ENCODE measurements at places on chromosomes 3 and 15. TPM values are rescaled to one million over a fixed set of nuclear protein-coding genes. Genes with fewer than 3 reads are reported as not detected.

GRCh38 chr15:34102175-34102925 lies 467 bp downstream of the PGBD4 start:
- DNase-seq, result no peak

GRCh38 chr3:156416846-156417558 lies 137.9 kb downstream of the SSR3 start:
- DNase-seq, result no peak

- DNase-seq, result no peak
These were observed 68.9 kb downstream of the KLF15 start for GRCh38 chr3:126288314-126288713.

DNA sequence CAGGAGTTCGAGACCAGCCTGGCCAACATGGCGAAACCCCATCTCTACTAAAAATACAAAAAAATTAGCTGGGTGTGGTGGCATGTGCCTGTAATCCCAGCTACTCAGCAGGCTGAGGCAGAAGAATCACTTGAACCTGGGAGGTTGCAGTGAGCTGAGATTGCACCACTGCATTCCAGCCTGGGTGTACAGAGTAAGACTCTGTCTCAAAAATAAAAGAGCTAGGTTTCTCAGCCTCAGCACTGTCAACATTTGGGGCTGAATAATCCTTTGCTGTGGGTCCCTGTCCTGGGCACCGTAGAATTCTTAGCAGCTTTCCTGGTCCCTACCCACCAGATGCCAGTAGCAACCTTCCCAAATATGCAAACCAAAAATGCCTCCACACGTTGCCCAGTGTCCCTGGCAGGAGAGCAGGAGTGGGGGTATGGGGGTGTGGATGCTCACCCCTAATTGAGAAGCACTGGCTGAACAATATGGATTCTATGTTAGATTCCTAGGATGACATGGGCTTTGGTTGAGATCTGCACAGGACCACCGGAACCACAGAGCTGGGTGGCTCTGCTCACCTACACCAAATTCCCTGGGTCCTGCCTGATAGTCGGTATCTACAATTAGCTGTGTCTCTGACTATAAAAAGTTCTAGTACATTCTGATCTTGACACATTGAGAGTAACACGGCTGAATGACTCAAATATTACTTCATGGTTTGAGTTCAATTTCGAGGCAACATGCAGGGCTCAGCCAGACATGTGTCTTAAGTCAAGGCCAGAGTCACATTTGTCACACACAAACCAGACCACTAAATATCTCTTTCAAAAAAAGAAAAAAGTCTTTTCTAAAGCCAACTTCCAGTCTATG lies 577.0 kb upstream of the MDFIC2 start:
- no peak for DNase-seq

GRCh38 chr3:150030841-150031240 lies 60.1 kb upstream of the PFN2 start:
- no peak for DNase-seq

Gene GOLGA8R
- 0.27 TPM for total RNA-seq

- DNase-seq, result no peak
These were observed 162.6 kb downstream of the IL1RAP start for GRCh38 chr3:190676481-190676880.

- peak; percentile 99 for DNase-seq
These were observed 90.7 kb downstream of the FNDC3B start for GRCh38 chr3:172129850-172130716.

DNA sequence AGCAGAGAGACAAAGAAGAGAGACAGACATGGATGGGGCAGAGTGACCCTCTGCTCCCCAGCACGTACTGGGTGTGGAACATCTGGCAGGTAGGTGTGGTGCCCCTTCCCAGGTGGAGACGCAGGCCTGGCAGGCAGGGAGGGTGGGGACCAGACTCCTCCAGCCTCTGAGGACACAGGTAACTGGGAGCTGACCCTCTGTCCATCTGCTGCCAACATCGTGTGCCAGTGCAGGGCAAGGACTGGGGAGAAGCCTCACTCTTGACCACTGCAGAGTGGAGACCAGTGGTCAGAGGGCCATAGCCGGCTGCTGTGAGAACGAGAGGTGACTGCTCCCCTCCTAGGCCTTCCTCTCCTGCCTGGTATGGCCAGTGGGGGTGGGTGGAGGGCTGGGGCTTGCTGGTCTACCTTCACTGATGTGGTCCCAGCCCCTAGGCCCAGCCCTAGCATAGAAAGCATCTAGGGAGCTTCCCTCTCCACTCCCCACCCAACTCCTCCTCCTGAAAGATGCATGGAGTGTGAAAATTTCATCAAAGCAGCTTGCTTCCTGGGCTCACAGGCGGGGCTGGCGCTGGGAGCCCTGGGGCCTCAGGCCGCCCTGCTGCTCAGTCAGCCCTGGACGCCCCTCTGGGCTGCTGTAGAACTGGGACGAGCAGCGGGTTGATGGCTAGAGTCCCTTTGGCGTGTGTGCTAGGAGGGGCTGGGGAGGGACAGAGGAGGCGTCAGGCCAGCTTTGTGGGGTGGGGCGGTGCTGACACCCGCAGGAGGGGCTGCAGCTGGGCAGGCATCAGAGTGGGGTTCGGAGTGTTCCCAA lies 90.3 kb downstream of the PLXNA1 start:
- no peak for DNase-seq

DNA sequence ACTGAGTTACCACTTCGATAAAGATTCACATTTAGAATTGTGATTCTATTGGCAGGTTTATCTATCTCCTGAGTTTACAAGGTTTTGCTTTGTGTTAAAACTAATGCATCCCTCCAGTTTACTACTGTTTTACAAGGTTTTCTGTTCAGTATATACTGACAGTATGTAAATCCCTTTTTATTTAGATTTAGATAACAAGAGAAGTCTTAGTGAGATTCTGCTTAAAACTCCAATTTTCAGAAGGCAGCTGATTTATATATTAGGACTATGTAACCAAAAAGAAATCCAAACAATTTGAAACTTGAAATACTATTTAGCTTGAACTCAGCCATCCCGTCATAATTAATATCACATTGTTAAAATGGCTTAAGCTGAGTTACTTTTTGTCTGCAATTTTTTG lies 619.2 kb downstream of the NAALADL2 start:
- DNase-seq, result no peak

Gene STRIT1
- total RNA-seq, result not detected

Gene FRMD5
- 0.67 TPM for total RNA-seq

Gene RABL3
- 32.0 TPM for total RNA-seq

Gene NR2E3
- total RNA-seq, result not detected

GRCh38 chr3:188929137-188929536 lies 242.6 kb upstream of the TPRG1 start:
- DNase-seq, result no peak

Gene ARGFX
- total RNA-seq, result not detected
